Stimulated activated effector memory CD8-positive, alpha-beta T cell treated with anti-CD3 and anti-CD28 coated beads, Interleukin-12 subunit alpha, Interleukin-12 subunit beta, amount 100 ng/mL, for 72 hours (primary cell): ENCODE measurements at places on chromosomes 3 and 15.
A peak's percentile ranks its signal among the peaks of the same experiment; 100 is the strongest.

DNA sequence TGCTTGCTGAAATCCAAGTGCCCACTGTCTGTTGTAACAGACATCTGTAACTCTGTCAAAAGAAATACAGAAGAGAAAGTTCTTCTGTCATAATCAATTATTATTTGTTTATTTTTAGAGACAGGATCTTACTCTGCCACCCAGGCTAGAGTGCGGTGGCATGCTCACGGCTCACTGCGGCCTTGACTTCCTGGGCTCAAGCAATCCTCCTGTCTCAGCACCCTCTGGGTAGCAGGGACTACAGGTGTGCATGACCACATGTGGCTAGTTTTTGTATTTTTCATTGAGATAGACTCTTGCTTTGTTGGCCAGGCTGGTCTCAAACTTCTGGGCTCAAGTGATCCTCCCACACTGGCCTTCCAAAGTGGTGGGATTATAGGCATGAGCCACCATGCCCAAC is 177.6 kb upstream of the SETMAR start:
- DNase-seq: no peak

GRCh38 chr3:55711646-55712045 is 224.5 kb upstream of the WNT5A start:
- DNase-seq: no peak

GRCh38 chr15:90889313-90889730 is 5.0 kb downstream of the FES start:
- DNase-seq: peak; percentile 64

DNA sequence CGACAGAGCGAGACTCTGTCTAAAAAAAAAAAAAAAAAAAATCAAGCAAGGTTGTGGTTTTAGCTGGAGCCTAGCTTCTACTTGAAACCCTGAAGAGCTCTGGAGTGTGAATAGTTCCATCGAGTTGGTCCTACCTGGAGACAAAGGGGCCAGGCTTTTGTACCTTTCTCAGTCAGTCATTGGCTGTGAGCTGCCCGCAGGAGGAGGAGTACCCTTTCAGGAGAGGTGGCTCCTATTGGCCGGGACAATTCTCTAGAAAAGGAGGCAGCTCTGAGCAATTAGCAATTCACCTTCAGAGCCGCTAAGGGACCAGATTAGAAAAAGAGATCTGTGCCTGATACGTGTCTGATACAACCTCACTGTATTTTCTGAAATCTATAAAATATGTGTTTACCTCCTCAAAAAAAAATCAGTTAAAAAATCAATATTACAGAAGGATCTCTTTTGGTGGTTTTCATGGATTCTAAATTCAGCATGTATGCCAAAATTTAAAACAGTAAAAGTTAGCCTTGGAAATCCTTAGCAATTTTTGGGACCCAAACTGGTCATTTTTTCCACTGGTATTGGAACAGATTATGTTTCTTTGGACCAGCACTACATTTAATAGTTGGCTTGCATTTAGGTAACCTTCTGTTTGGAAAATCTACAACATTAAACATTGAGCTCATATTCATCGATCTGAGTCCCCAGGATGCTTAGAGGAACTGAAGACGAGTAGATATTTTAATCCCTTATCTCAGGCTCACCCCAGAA is 29.7 kb upstream of the PDCD6IP start:
- no peak for DNase-seq
